ENCODE measurements at places on chromosomes 3 and 15.
A peak's percentile ranks its signal among the peaks of the same experiment; 100 is the strongest.

DNA sequence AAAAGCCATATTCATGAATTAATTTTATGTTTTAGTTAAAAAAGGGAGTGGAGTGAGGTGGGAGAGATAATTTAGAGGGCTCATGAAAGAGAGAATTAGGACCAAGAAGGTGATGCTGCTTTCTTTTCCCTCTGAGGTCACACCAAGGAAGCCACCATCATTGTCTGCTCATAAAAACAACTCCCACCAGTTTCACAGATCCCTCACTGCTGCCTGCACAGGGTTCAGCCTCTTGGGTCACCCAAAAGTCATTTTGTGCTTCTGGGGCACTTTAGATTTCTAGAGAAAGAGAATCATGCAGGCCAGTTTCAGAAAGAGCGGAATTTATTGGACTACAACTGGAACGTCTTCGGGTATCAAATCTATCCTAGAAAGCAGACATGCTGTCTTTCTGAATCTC is 241.4 kb upstream of the EOMES start:
- no peak for DNase-seq

DNA sequence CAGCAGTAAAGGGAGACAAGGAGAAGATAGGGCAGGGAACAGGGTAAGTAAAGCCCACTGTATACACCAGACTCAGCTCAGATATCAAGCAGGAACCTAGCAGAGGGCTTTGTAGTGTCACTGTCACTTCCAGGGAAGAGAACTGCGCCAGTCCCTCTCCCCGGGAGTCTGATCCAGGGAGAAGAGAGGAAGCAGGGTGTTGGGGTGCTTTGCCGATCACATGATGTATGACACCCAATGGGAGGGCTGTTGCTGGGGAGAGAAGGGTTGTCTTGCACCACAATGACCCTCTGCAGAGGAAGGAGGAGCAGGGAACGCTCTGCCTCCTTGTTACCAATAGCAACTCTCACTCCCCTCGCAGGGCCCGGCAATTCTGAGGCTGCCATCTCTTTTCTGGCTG is 147.2 kb upstream of the SLC2A2 start:
- DNase-seq = peak; percentile 7

GRCh38 chr3:183635107-183635430 is 354 bp upstream of the KLHL24 start:
- no peak for DNase-seq

GRCh38 chr3:129593595-129594339 is 12.7 kb downstream of the PLXND1 start:
- peak; percentile 96 for DNase-seq

DNA sequence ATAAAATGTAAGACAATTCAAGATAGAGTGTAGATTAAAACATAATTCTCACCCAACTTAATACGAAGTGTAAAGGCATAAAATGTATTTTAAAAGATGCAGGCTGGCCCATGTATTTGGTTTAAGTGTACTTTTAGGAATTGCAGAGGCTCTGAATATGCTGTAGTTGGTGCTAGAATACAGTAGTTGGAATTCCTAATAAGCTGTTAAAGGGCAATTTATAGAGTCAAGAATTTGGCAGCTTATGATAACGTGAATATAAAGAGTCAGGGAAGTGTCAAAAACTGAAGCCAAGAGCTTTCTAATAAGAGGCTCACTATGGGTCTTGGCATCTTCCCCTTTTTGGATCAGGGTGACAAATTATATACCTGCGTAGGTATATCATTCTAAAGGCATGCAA is 36.5 kb downstream of the ADAMTS9 start:
- DNase-seq = no peak

DNA sequence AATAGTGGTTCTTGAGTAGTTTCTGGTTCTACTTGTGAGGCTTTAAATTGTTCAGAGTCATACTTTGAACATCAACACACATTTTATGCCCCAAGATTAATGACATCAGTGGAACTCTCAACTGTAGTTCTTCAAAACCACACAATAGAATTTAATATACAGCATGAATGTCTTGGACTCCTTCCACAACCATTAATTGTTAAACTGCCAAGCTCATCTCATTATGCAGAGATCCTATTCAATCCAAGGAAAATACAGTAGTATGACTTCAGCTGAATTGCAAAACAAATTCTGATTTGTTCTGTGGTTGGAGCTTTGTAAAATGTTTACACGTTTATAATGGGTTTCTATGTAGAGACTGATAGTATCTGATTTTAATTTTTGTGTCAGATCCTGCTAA is 199.2 kb upstream of the SLC2A2 start:
- no peak for DNase-seq

DNA sequence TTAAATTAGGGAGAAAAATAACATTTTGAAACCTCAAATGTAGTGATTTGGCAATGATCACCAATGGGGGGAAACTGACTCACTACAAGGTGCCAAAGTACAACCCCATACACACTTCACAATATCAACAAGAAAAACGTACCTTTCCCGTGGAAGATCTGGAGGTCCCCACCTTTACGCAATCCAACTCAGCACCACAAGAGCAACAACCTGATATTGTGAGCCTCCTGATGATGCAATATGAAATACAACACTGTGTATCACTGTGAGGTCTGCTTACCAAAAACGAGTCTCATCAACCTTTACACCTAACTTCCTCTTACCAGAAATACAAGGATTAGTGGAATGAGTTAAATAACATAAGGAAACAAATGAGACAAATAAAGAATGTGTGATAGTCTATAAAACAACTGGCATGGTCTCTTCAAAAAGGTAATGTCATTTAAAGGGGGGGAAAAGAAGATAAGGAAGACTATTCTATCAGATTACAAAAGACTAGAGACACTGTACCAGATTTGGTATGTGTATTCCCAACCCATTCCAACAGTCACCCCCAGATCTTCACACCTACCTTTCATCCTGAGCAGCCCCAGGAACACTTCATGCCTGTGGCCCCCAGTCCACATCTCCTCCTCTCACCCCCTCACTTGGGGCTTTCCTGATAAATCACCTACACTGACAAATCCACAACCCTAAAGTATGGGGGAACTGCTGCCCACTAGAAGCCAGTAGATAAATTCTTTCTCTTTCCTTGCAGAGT is 27.7 kb downstream of the DLG1 start:
- DNase-seq = no peak

GRCh38 chr3:66475386-66476020 is 25.3 kb downstream of the LRIG1 start:
- DNase-seq = peak; percentile 88

- DNase-seq = no peak
Measured at GRCh38 chr15:65300924-65301441, 3.5 kb upstream of the RNU5B-1 start.

GRCh38 chr15:56582785-56583184 is 117.8 kb upstream of the MNS1 start:
- DNase-seq = no peak

- DNase-seq = no peak
Measured at GRCh38 chr15:58608711-58609110, 140.8 kb downstream of the ADAM10 start.

DNA sequence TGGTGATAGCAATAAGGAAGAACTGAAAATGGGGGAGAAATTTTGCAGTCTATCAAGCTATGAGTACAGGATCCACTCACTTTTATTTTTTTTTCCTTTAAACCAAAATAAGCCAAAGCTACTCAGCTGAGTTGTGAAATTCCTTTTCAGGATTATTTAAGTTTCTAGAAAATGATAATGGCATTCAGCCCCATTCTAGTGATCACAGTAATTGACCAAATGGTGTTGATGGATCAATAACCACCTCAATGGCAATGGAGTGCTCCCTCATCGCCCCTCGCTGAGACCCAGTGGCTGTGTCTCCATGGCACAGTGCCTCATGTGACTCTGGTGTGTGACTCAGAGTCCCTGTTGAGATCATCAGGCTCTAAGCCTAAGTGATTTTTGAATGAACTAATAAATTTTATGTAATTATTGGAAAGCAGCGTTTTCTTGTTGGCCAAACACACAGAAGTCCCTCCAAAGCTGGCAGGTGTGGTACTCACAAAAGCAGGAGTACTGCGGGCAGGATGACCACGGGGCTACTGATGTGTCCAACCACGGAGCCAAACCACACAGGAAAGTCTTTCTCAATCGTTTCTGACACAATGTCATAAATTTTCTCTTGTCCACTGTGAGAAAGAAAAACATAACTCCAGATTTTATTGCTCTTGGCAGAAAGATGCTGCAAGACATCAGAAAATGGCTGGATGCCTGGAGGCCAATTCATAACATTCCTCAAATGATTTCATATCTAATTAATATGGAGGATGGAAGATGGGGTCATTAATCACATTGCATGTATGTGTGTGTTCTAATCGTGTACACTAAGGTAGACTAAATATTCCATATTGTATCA is 14.4 kb upstream of the STARD5 start:
- no peak for DNase-seq

GRCh38 chr3:158453865-158454264 is 117.1 kb upstream of the MLF1 start:
- DNase-seq = no peak

GRCh38 chr15:55434989-55435825 is 26.9 kb downstream of the PIERCE2 start:
- DNase-seq = peak; percentile 86

GRCh38 chr15:80182611-80183261 is 29.9 kb downstream of the FAH start:
- no peak for DNase-seq

DNA sequence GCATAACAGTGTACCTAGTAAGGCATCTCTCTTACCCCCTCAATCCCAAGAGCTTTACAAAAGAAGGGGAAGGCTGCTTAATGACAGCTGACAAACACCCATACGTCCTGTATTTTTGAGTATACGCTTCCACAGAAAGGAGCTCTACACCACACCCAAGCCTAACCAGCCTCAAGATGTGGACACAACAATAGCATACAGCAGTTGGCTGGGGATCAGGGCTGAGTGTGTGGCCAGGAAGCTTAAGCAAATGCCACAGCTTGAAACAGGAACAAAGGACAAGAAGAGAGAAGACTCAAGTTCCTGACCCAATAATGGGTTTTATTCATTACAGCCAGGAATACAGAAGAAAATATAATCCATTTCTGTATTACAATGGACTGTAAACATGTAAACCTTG is 6.9 kb downstream of the HEXA start:
- DNase-seq = no peak

- DNase-seq = no peak
Measured at GRCh38 chr3:31918179-31919150, 62.6 kb downstream of the OSBPL10 start.
